ENCODE measurements at places on chromosomes 7 and 10.

DNA sequence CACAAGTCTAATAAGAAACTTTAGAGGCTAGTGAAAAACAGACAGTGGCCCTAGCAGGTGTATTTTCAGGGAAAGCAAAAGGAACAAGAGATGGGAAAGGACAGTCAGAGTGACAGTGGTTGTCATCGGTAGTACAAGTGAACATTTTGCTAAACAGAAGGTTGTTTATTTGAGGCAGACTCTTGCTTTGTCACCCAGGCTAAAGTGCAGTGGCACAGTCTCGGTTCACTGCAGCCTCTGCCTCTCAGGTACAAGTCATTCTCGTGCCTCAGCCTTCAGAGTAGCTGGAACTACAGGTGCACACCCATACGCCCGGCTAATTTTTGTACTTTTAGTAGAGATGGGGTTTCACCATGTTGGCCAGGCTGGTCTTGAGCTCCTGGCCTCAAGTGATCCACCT lies 195.8 kb downstream of the RELN start:
- DNase-seq: no peak

- no peak for DNase-seq
These were observed 5.0 kb downstream of the FOXP2 start for GRCh38 chr7:114419441-114420272.

GRCh38 chr10:78779339-78779955 lies 289.3 kb upstream of the ZMIZ1 start:
- no peak for DNase-seq

- no peak for DNase-seq
These were observed 45.3 kb upstream of the BAMBI start for GRCh38 chr10:28631896-28632583.

Data from T-helper 1 cell (primary cell).